SIG-M5 (cell line): ENCODE measurements at places on chromosomes 1 and 21.

DNA sequence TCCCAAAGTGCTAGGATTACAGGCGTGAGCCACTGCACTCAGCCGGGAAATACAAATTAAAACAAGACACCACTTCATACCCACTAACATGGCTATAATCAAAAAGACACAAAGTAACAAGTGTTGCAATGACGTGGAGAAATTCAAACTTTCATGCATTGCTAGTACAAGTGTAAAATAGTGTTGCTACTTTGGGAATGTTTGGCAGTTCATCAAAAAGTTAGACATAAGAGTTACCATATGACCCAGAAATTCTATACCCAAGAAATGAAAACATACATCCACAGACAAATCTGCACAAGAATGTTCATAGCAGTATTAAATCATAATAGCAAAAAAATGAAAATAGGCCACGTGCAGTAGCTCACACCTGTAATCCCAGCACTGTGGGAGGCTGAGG is 16.4 kb downstream of the FOXJ3 start:
- DNase-seq, result no peak

DNA sequence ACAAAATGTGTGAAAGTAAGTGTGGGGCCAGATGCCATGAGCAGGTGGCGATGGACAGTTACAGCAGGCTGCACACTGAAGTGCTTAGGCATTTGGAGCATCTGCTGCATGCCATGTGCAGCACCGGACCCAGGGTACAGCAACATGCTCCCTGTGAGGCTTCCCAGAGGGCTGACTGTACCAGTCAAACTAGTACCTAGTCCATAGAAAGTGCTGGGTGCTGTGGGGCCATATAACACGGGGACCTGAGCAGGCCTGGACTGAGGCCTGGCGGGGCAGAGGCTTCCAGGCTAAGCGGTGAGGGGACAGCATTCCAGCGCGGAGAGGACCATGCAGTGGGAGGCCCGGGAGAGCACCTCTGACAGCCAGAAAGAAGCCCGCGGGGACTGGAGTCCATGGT is 29.9 kb upstream of the PKP1 start:
- DNase-seq, result no peak

- no peak for DNase-seq
Measured at GRCh38 chr1:168019407-168019806, 82.5 kb upstream of the MPC2 start.

GRCh38 chr1:207944571-207944970 is 33.6 kb upstream of the CD34 start:
- DNase-seq, result no peak

DNA sequence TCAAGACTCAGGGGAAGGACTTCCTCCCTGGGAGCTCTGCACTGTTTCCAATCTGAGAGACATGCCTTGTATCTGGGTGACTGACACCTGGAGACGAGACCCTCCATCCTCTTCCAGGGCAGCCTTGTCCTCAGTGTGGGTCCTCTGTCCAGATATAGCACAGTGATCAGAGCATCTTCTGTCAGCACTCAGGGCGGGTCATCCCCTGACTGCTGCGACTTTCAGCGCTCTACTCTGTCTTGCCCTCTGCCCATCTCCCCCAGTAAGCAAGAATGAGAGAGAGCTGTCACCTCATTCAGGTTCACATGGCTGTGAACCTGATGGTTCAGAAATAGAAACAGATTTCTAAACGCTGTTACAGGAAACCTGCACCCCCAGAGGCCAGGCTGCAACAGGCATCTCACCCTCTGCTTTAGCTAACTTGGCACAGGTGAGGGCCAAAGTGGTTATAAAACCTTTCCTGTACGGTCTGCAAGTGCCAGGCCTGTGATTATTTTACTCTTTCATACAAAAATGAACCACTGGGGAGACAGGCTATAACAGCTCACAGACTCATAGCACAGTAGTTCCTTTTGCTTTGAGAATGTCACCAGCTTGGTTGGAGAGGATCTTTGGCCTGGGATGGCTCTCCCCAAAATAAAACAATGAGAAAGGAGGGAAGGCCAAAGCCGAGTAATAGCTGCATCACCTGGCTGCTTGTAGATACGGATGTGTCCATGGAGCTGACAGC is 11.4 kb upstream of the TENT5C start:
- no peak for DNase-seq
